ENCODE measurements at places on chromosomes 3 and 15. TPM values are rescaled to one million over a fixed set of nuclear protein-coding genes. Genes with fewer than 3 reads are reported as not detected.
A peak's percentile ranks its signal among the peaks of the same experiment; 100 is the strongest.

STAB1 gene
- total RNA-seq = 0.20 TPM

CPNE9 gene
- total RNA-seq = not detected

PPARG gene
- total RNA-seq = 0.41 TPM

- no peak for DNase-seq
These were observed 15.7 kb downstream of the PLEKHO2 start for GRCh38 chr15:64857421-64857820.

DNA sequence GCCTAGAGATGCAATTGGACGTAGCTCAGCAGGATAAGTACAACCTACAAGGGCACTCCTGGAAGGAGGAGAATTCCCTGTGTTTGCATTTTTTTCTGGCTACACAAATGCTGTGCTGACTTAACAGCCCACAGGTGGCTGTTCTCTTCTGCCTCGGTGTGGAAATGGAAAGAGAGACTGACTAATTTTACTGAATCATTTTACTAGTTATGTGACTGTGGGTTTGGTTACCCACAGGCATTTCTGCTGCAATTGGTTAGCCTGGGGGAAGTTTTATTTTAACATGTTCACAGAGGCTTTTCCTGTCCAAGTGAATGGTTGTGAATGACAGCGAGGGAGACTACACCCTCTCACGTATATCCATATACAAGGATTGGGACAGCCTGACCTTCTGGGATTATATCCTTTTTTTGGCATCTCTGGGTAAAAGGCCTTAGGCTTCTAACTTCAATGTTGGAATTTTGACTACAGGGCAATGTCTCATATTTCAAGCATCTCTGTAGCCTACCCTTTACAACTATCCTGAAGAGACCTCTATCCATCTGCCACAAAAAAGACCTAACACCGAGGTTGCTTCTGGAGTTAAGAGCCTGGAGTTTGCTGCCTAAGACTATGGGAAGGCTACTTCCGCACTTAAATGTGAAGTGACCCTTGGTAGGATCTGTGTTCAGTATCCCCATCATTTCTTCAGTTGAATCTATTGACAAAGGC lies 67.2 kb upstream of the TP63 start:
- peak; percentile 83 for DNase-seq

DNA sequence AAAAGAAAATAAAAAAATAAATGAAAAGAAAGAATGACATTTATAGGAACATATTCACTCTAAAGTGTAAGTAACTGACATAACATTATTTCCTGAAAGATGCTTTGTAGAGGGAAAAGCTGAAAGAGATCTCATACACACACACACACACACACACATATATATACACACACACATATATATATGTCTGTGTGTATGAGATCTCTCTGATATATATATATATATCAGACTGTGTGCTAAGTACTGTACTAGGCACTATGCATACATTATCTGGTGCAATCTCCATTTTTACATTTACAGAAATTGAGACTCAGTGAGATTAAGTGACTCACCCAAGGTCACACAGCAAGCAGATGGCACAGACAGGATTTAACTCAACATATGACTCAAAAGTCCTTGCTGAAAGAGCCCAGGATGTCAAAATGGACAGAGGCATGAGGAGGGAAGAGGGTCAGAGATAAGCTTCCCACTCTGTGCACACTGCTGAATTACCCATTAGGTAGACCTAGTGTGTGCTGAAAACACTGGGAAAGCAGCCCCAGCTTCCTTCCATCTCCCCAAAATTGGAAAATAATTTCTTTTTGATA lies 15.0 kb downstream of the BHLHE40 start:
- DNase-seq = no peak

Measured in activated CD8-positive, alpha-beta T cell treated with anti-CD3 and anti-CD28 coated beads for 36 hours (primary cell).